ENCODE measurements at places on chromosomes 3 and 15. TPM values are rescaled to one million over a fixed set of nuclear protein-coding genes. Genes with fewer than 3 reads are reported as not detected.

CX3CR1 gene
- not detected for total RNA-seq

PLSCR2 gene
- not detected for total RNA-seq

TRANK1 gene
- total RNA-seq, result 17.7 TPM

SKOR1 gene
- total RNA-seq, result 0.25 TPM

OR5K2 gene
- not detected for total RNA-seq

WNT7A gene
- not detected for total RNA-seq

SEMA3G gene
- total RNA-seq, result 8.3 TPM

ANKRD34C gene
- total RNA-seq, result 0.25 TPM

GHSR gene
- total RNA-seq, result not detected

GPR160 gene
- 1.2 TPM for total RNA-seq

ANKRD63 gene
- total RNA-seq, result not detected

TCF12 gene
- total RNA-seq, result 138 TPM

GRCh38 chr3:68664276-68664675 is 268.1 kb downstream of the TAFA4 start:
- no peak for DNase-seq
- no peaks in the 10 kb centered on the region for H3K4me1 ChIP-seq
- H3K4me3 ChIP-seq, result no peak overlapping the region
- H3K27me3 ChIP-seq, result no peaks in the 10 kb centered on the region

DNA sequence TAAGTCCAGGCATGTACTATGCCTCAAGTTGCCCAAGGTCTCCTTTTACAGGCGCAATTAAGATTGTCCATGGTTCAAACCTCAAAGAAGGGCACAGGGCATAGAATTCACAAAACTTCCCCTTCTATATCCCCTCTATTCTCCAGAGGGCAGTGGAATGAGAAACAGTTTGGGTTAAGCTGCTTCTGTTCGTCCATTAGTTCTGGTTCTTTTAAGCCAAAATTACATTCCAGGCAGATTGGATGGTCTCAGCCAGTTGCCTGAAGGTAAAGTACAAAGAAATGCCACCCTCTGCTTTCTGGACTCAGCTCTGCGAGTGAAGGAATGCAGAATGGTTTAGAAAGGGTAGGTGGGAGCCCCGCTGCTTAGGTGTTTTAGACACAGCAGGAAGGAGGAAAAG is 200.7 kb downstream of the GREM1 start:
- H3K36me3 ChIP-seq, result no peaks in the 10 kb centered on the region
- no peak overlapping the region for H3K27ac ChIP-seq
- no peak for DNase-seq
- H3K4me3 ChIP-seq, result no peak overlapping the region
- H3K27me3 ChIP-seq, result no peaks in the 10 kb centered on the region

GRCh38 chr3:177906578-177907229 is 629.5 kb upstream of the KCNMB2 start:
- peaks cover 33% of the 10 kb centered on the region for H3K4me1 ChIP-seq
- H3K27me3 ChIP-seq, result no peaks in the 10 kb centered on the region
- DNase-seq, result no peak
- H3K36me3 ChIP-seq, result no peaks in the 10 kb centered on the region
- no peak overlapping the region for H3K4me3 ChIP-seq

- H3K36me3 ChIP-seq, result no peaks in the 10 kb centered on the region
- H3K27ac ChIP-seq, result no peak overlapping the region
- H3K4me1 ChIP-seq, result peaks cover 16% of the 10 kb centered on the region
- H3K27me3 ChIP-seq, result no peaks in the 10 kb centered on the region
- DNase-seq, result no peak
These were observed 96.5 kb downstream of the LIPC start for GRCh38 chr15:58528188-58528870.

DNA sequence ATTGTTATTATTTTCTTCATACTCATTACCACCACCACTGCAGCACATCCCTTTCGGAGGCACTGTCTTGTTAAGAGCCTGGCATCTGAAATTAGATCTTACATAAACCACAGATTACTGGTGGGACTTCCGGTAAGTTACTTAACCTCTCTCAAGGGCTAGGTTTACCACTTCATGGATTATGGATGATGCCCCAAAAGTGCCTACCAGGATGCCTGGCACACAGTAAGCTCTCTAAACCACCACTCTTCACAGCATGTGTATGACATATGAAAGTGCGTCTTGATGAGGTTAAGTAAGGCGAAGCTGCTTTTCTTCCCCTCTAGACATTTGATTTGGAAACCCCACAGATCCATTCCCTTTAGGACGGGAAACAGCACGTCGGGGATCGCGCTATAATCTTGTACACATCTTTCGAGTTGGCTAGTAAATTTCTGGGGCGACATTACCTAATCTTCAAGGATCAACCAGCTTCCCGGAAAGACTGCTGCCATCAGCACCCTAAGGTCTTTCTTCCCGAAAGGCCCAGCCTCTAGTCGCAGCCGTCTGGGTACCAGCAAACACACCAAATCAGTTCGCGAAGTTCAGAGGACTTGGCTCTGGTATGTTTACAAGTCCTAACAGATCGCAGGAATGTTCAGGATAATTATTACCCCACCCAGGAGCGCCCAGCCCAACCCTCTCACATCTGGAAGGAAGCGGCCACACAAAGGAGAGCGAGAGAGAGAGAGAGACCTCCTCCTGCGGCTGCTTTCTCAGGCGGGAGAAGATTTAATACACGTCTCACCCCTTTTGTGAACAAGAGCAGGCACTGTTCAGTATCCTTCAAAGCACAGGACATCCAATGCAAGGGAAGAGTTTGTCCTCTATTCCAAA is 155.1 kb upstream of the FRMD4B start:
- peak overlapping the region; percentile 45 for H3K4me3 ChIP-seq
- H3K27ac ChIP-seq, result no peak overlapping the region
- peak; percentile 84 for DNase-seq
- no peaks in the 10 kb centered on the region for H3K27me3 ChIP-seq

DNA sequence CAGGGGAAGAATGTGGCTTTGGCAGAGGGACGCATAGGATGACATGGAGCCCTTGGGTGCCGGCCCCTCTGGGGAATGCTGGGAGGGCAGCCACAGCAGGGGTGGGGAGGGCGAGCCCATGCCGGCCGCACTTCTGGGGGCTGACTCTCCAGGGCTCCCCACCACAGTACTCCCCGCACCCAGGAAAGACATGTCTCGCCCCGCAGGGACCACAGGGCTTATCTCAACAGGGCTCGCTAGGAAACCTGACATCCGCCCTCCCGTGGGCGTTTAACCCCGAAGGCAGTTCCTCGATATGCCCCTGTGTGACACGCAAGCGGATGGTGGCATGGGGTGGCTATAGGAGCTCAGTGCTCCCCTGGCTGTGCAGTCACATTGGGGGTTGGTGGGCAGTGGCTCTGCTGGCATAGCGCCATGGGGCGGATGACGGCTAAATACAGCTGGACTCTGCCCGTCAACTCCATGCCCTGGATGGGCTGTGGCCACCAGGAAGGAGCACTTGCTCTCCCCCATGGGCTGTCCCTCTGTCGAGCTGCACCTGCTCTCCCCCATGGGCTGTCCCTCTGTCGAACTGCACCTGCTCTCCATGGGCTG is 141.4 kb downstream of the ADAMTS17 start:
- H3K36me3 ChIP-seq, result no peaks in the 10 kb centered on the region
- H3K27ac ChIP-seq, result no peak overlapping the region
- no peaks in the 10 kb centered on the region for H3K4me1 ChIP-seq
- H3K4me3 ChIP-seq, result no peak overlapping the region
- peak; percentile 87 for DNase-seq

DNA sequence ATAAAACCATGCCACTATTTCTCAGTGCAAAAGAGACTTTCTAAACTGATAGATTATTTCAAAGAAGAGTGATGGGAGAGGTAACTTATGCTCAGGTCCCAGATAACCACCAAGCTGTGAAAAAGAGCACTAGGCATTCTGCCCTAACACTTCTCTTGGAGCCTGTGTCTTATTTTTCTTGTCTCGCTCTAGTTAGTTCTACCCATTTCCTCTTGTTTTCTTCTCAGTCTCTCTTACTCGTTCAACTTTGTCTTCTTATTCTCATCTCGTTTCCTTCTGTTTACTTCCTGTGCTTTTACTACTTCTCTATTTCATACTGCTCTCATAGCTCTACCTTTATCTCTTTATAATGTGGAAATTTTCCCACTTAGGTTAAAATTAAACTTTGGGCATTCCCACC is 91.8 kb upstream of the CGNL1 start:
- no peak overlapping the region for H3K4me3 ChIP-seq
- no peak for DNase-seq
- H3K36me3 ChIP-seq, result no peaks in the 10 kb centered on the region
- peak overlapping the region; percentile 60 for H3K27ac ChIP-seq

GRCh38 chr15:39174332-39174731 is 406.5 kb upstream of the THBS1 start:
- no peaks in the 10 kb centered on the region for H3K27me3 ChIP-seq
- H3K4me1 ChIP-seq, result peaks cover 36% of the 10 kb centered on the region
- H3K27ac ChIP-seq, result no peak overlapping the region
- H3K36me3 ChIP-seq, result no peaks in the 10 kb centered on the region

DNA sequence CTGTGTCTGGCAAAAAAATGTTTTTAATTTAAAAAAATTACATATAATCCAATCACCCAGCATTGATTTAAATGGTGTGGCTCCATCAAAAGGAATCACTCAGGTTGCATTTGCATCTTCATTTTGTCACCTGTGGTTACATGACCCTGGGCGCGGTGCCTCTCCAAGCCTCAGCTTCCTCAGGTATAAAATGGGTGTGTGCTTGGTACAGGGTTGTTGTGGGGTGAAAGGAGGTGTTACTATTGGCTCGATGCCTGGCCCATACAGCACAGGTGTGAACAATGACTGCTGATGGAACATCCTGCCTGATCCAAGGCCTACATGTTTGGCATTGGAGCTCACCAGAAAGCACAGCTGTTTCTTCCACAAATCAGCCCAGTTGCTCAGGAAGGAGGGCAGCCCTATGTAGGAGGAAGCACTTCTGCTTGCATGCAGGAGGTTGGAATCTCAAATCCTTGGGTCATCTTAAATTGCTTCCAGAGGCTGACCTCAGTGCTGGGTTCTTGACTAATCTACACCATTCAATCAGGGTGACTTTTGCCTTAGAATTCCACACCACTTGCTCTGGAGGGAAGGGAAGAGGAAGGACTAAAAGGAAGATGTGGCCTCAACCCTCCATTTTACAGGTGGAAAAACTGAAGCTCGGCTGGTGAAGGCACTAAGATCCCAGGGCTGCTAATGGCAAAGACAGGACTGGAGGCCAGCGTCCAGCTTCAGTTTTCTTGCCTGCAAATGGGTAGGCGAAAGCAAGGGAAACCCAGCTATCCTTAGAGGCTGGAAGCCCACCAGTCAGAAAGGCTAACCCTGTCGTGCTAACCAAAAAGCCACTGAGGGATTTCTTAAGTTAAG is 31.7 kb downstream of the BHLHE40 start:
- no peak for DNase-seq
- H3K27me3 ChIP-seq, result no peaks in the 10 kb centered on the region
- no peak overlapping the region for H3K27ac ChIP-seq
- H3K4me1 ChIP-seq, result peaks cover 38% of the 10 kb centered on the region

DNA sequence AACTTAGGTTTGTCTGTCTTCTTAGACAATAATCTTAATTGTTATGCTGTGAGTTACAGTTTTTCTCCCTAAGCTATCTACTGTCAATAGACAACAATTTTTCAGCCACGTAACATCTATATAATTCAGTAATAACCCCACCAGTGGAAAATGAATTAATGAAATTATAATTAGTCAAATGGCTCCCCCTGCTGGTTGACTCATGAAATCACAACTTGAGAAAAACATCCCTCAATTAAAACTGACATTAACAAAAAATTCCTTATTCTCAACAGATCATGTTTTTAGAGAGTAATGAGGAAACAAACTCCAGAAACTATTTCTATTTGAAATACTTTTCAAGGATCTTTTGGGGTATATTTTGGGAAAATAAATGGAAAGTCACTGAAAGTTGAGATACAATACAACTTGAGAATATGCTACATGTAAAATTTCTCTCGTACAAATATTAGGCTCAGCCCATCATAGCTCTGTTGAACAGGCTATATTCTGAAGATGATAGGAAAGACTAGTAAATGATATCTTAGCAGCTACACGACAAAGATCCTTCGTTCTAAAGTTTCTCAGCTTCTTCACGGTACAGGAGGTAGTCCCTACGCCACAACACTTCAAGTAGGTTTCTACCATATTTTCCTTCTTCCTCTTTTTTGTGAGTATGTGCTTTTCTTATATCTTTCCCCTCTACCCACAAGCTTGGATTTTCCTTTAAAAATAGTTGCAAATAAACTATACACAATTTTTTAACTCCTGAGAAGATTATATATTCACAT is 20.7 kb downstream of the PPP1R2 start:
- peaks cover 5% of the 10 kb centered on the region for H3K4me1 ChIP-seq
- no peak overlapping the region for H3K27ac ChIP-seq
- no peak for DNase-seq

DNA sequence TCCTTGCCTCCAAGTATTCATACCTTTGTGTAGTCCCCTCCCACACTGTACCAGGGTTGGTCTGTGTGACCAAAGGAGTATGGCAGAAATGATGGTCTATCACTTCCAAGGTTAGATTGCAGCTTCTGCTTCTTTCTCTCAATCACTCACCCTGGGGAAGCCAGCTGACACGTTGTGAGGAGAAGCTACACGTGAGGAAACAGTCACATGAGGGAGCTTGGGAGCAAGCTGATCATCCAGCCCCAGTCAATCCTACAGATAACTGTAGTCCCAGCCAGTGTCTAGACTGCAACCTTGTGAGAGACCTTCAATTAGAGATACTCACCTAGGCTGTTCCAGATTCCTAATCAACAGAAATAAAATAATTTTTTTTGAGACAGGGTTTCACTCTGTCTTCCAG is 6.2 kb upstream of the ZNF774 start:
- no peak overlapping the region for H3K27ac ChIP-seq
- no peak for DNase-seq
- H3K27me3 ChIP-seq, result no peaks in the 10 kb centered on the region
- H3K4me1 ChIP-seq, result no peaks in the 10 kb centered on the region
- H3K4me3 ChIP-seq, result no peak overlapping the region
- H3K36me3 ChIP-seq, result no peaks in the 10 kb centered on the region

DNA sequence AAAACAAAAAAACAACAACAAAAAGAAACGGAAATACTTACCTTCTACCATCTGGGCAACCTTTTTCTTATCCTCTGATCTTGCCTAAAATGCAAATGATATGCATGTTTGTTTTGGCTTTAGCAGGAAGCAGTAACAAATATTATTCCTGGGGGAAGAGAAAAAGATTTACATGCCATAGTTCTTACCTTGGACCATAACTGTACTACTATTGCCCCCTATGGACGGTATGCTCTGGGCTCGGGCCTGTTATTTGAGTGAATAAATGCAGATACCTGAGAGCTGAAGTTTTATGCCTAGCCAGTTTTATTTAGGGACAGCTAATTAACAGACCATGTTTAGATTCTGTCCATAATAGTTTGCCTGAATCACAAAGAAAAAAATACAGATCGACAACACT is 12.6 kb upstream of the STARD5 start:
- no peak for DNase-seq
- H3K27me3 ChIP-seq, result no peaks in the 10 kb centered on the region
- no peaks in the 10 kb centered on the region for H3K36me3 ChIP-seq
- H3K4me1 ChIP-seq, result peaks cover 27% of the 10 kb centered on the region
- H3K4me3 ChIP-seq, result no peak overlapping the region
- H3K27ac ChIP-seq, result no peak overlapping the region
